ENCODE measurements at places on chromosomes 2 and 18. TPM values are rescaled to one million over a fixed set of nuclear protein-coding genes. Genes with fewer than 3 reads are reported as not detected.

DNA sequence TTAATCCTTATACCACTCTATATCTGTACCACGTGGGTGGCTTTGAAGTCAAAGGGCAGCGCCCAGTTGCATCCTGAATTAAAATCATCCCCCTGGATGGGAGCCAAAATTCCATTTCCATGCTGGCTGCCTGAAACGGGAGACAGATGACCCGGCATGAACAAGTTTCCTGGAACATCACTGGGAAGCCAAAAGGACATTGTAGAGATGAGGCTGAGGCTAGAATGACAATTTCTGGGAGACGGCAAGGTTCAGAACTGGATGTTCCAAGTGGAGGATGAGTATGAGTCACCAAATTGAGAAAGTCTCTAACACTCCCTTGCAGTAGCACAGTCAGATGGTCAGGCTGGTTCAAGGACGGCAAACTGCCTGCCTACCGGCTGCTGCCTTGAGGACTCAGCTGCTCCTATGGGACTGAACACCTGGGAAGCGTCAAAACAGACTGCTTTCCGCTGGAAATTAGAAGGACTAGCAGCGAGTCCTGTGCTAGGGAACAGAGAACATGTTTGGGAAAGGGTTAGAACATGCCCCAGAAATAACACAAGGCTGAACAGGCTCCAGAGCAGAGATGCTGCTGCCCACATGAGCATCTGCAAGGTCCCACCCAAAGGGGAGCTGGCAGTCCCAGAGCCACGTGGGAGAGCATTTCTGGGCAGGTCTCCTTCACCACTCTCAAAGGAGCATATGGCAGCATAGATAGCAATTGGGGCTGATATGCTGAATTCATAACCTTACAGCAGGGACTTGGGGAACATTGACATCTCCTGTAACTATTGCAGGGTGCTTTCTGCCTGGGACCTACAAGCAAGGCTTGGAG is 32.0 kb downstream of the YPEL5 start:
- H3K27ac ChIP-seq = no peak overlapping the region
- H3K4me3 ChIP-seq = no peak overlapping the region
- no peak for DNase-seq
- peaks cover 4% of the 10 kb centered on the region for H3K27me3 ChIP-seq
- H3K36me3 ChIP-seq = no peaks in the 10 kb centered on the region

- H3K27me3 ChIP-seq = peaks cover 3% of the 10 kb centered on the region
- H3K27ac ChIP-seq = no peak overlapping the region
- peak; percentile 62 for DNase-seq
- no peak overlapping the region for H3K4me3 ChIP-seq
- H3K36me3 ChIP-seq = no peaks in the 10 kb centered on the region
These were observed 132.9 kb downstream of the BCL2 start for GRCh38 chr18:63186520-63187222.

DNA sequence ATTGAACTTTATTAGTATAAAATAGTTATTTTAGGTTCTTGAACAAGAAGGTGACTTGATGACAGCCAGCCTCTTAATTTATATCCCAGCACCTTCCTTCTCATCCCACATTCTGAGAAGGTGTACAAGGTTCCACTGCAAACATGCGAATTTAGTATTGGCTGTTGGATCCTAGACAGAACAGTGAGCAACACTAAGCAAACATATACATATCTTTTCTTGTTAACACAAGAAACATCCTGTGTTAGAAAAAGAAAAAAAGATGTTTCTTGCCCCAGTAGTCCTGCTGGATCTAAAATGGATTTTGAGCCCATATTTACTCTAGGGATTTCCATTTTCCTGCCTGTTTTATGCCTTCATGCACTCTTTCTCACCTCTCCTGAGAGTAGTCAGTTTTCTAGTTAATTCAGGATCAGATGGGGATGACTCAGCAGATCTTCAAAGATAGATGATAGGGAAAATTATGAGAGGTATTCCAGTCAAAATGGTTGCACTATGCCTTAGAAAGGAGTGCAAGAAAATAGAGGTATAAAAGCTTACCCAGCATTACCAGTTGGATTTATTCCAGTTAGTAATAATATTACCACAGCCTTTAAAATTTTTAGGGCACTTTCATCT is 336.5 kb downstream of the MEIS1 start:
- H3K4me1 ChIP-seq = peaks cover 2% of the 10 kb centered on the region
- no peaks in the 10 kb centered on the region for H3K27me3 ChIP-seq
- no peaks in the 10 kb centered on the region for H3K36me3 ChIP-seq

- no peak for DNase-seq
- no peaks in the 10 kb centered on the region for H3K4me1 ChIP-seq
- H3K27me3 ChIP-seq = no peaks in the 10 kb centered on the region
- H3K4me3 ChIP-seq = no peak overlapping the region
These were observed 415.7 kb downstream of the ZNF804A start for GRCh38 chr2:185014076-185014475.

DNA sequence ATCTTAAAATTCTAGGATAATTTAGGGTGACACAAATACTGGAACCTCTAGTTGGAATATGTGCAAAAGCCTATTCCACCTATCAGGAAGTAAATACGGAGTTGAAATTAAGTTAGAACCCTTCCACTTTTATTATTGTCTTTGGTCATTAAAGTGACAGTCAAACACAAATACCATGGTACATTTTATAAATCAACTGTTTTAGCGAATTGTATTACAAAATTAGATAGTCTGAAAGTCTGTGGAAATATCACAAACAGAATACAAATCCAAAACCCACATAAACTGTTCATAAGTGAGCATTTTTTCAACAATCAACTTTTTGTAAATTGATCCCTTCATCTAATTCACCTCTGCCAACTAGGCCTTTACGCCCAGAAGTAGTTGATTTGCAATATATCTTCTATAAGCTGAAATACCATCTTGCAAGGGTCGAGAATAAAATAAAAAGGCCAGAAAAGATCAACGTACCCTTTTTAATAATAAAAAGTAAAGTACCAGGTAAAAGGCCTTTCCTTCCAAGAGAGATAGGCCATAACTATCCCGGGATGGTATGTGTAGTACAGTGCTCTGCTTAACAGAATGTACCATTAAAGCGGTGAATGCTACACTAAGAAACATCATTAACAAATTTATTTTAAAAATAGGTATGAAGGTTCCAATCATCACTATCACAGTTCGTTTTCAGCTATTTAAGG is 1.3 kb downstream of the USP34 start:
- peak overlapping the region; percentile 59 for H3K27ac ChIP-seq
- peak overlapping the region; percentile 93 for H3K4me3 ChIP-seq
- peak; percentile 41 for DNase-seq
- H3K27me3 ChIP-seq = no peaks in the 10 kb centered on the region

DNA sequence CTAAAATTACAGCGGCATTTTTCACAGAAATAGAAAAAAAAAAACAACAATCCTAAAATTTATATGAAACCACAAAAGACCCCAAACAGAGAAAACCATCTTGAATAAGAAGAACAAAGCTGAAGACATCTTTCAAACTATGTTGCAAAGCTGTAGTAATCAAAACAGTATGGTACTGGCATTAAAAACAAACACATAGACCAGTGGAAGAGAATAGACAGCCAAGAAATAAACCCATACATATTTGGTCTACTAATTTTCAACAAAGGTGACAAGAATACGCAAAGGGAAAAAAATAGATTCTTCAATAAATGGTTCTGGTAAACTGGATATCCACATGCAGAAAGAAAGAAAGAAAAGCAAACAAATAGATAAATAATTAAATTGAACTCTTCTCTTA is 9.0 kb upstream of the CCDC150 start:
- H3K27me3 ChIP-seq = no peaks in the 10 kb centered on the region
- no peaks in the 10 kb centered on the region for H3K4me1 ChIP-seq
- H3K36me3 ChIP-seq = no peaks in the 10 kb centered on the region
- no peak overlapping the region for H3K27ac ChIP-seq
- no peak overlapping the region for H3K4me3 ChIP-seq
- no peak for DNase-seq

DNA sequence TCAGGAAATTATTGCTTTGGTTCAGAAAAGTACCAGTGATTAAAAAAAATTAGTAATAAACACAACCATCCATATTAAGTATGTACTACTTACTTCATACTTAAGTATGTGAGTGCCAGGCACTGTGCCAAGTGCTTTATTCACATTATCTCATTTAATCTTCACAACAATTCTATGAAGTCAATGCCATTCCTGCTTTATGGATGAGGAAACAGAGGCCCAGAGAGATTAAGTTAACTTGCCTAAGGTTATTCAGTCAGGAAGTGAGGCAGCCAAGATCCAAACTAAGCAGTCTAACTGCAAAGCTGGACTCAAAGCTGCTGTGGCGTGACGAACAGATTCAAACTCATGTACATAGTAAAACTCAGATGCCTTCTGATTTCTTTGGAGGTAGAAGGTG is 22.3 kb downstream of the DTNB start:
- H3K27ac ChIP-seq = no peak overlapping the region
- H3K27me3 ChIP-seq = no peaks in the 10 kb centered on the region
- no peaks in the 10 kb centered on the region for H3K36me3 ChIP-seq
- DNase-seq = peak; percentile 42
- H3K4me1 ChIP-seq = no peaks in the 10 kb centered on the region

Gene B3GNT7
- 0.01 TPM for polyA plus RNA-seq

- H3K27ac ChIP-seq = no peak overlapping the region
These were observed 1101.5 kb upstream of the KLHL29 start for GRCh38 chr2:22283436-22283835.

- DNase-seq = peak; percentile 88
- H3K4me1 ChIP-seq = peaks cover 3% of the 10 kb centered on the region
These were observed 130.9 kb downstream of the EXOC6B start for GRCh38 chr2:72694715-72695496.

All from fibroblast of lung (primary cell).